CD4-positive, alpha-beta T cell treated with Interleukin-17A for 4 hours (primary cell): ENCODE measurements at places on chromosomes 13 and 19.

GRCh38 chr19:954272-954671, 28.4 kb downstream of the ARID3A start:
- DNase-seq, result no peak

DNA sequence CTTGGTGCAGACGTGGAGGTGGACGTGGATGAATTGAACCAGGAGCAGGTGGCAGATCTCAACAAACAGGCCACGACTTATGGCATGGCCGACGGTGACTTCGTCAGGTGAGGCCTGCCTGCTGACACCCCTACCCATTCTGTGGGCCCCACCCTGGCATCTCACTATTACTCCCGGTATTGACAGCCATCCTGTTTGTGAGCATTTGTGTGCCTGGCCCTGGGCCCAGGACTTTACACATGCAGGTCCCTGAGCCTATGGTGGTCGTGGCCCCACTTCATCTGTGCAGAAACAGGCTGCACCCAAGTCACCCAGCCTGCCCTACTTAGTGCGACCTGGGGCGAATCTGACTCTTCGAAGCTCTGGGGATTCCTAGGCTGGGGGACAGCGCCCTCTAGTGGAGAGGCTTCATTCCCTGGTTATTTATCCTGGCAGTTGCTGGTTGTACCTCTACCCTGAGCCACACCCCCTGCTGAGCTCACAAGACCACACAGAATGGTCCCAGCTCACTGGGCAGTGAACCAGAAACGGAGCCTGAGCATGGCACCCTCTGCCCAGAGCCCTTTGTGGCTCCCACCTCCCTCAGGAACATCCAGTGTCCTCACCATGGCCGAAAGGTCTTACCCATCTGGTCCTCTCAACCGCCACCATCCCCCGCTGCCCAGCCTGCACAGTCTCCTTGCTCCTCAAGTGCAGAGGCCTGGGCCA, 16.9 kb downstream of the ZNF296 start:
- peak; percentile 87 for DNase-seq

GRCh38 chr19:41019346-41019745, 28.3 kb downstream of the CYP2B6 start:
- DNase-seq, result no peak

GRCh38 chr13:22903925-22904324, 276.9 kb upstream of the SGCG start:
- DNase-seq, result no peak

- DNase-seq, result no peak
Observed at GRCh38 chr13:23695196-23695595, 125.0 kb downstream of the TNFRSF19 start.

DNA sequence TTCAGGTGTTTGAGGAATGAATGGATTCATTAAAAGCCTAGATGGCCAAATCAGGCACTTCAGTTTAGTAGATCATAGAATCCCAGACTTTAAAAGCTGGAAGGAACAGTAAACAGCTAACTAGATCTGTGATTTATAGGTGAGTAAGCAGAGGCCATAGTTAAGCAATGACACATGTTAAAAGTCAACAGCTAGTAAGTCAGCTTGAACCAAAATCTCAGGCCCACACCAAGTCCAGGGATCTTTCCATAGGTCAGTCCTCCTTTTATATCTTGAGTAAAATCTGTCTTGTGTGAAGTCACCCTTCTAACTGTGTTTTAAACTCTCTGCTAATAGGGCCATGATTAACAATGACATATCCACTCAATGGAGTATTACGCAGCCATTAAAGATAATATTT, 275.5 kb upstream of the SOX21 start:
- no peak for DNase-seq

GRCh38 chr13:98246538-98247172, 69.6 kb upstream of the RNF113B start:
- DNase-seq, result no peak

DNA sequence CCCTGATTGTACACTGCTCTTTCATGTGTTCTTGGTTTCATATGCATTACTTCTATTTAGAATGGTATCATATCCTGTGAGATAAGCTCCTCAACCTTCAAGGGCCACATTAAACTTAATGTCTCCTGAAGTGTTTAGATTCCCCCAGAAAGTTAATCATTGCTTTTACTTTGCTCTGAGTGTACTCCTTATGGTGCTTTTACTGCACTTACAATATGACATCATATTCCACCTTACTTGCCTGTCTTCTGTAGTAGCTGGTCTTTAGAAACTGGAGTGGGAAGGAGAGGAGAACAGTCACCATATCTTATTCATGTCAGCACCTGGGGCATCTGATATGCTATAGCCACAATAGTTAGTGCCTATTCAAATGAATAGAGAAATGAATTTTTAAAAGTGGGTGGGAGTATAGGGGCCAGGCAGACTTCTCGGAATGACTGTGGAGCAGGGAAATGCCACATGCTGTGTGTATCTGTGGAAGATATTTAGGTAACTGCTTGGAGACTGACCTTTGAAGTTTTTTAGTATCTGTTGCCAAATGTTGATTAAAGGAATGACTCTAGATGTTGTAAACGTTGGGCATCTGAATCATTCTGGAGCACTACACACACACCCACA, 40.2 kb downstream of the SLAIN1 start:
- DNase-seq, result no peak
